ENCODE measurements at places on chromosomes 11 and 22. TPM values are rescaled to one million over a fixed set of nuclear protein-coding genes. Genes with fewer than 3 reads are reported as not detected.

The PLEKHA7 gene
- 78.7 TPM for total RNA-seq

The TTC36 gene
- 2.2 TPM for total RNA-seq

The GRIK4 gene
- not detected for total RNA-seq

The LRRC56 gene
- 5.4 TPM for total RNA-seq

The ASRGL1 gene
- total RNA-seq = 41.6 TPM

The PGA5 gene
- total RNA-seq = 0.69 TPM

The SLC22A6 gene
- total RNA-seq = not detected

The CASP4 gene
- total RNA-seq = 0.98 TPM

The AQP11 gene
- total RNA-seq = 2.2 TPM

The FGF3 gene
- not detected for total RNA-seq

The MS4A6E gene
- total RNA-seq = not detected

The APOA5 gene
- total RNA-seq = not detected

The SYCE3 gene
- not detected for total RNA-seq

The CARNS1 gene
- 0.29 TPM for total RNA-seq

The SERHL2 gene
- total RNA-seq = 1.0 TPM

The ROBO4 gene
- not detected for total RNA-seq

The TUBA8 gene
- 3.2 TPM for total RNA-seq

The OR51B2 gene
- total RNA-seq = not detected

The PARVG gene
- total RNA-seq = not detected

The DUSP8 gene
- total RNA-seq = 15.9 TPM

The RCOR2 gene
- 39.4 TPM for total RNA-seq

The SCN3B gene
- 5.1 TPM for total RNA-seq

The E2F8 gene
- total RNA-seq = 9.4 TPM

The UBQLNL gene
- total RNA-seq = 0.79 TPM

All from progenitor cell of endocrine pancreas (in vitro differentiated cells).